Diencephalon (tissue), 1 donor: ENCODE measurements at places on chromosomes 6 and 20. TPM values are rescaled to one million over a fixed set of nuclear protein-coding genes. Genes with fewer than 3 reads are reported as not detected.

MYT1 gene
- 11.3 TPM for total RNA-seq

HLA-DRB1 gene
- total RNA-seq = 9.9 TPM

CASS4 gene
- 0.69 TPM for total RNA-seq

SLC35F1 gene
- 121 TPM for total RNA-seq
